Sigmoid colon (tissue), 7 donors: ENCODE measurements at places on chromosomes 3 and 15. TPM values are rescaled to one million over a fixed set of nuclear protein-coding genes. Genes with fewer than 3 reads are reported as not detected.

- no peak overlapping the region for H3K4me3 ChIP-seq
- H3K27me3 ChIP-seq = no peaks in the 10 kb centered on the region
- H3K36me3 ChIP-seq = no peaks in the 10 kb centered on the region
- H3K27ac ChIP-seq = no peak overlapping the region
- DNase-seq = no peak
- H3K4me1 ChIP-seq = no peaks in the 10 kb centered on the region
Measured at GRCh38 chr3:192186498-192186897, 540.8 kb downstream of the FGF12 start.

DNA sequence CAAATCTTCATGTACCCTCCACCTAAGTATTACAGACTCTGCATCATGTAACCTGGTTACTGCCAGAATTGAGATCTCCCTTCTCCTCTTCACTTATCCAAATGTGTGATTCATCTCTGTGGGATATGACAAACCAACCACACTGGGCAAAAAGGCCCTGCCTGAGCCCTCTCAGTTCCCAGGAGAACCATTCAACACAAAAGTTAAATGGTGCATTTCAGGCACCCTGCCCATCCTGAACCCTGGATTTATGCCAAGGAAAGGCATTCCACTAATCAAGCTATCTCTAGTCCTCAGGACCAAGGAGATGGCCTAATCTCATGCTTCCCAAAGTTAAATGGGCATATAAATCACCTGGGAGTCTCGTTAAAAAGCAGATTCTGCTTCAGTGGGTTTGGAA, 108.5 kb downstream of the TNIK start:
- H3K27ac ChIP-seq = no peak overlapping the region
- H3K27me3 ChIP-seq = no peaks in the 10 kb centered on the region
- peaks cover 10% of the 10 kb centered on the region for H3K4me1 ChIP-seq
- no peaks in the 10 kb centered on the region for H3K36me3 ChIP-seq

GRCh38 chr15:64453689-64454037, 6.7 kb upstream of the ZNF609 start:
- no peaks in the 10 kb centered on the region for H3K27me3 ChIP-seq
- H3K36me3 ChIP-seq = peaks cover 2% of the 10 kb centered on the region
- no peak for DNase-seq
- H3K4me1 ChIP-seq = no peaks in the 10 kb centered on the region
- H3K4me3 ChIP-seq = no peak overlapping the region

- H3K36me3 ChIP-seq = no peaks in the 10 kb centered on the region
- no peak overlapping the region for H3K27ac ChIP-seq
- peaks cover 4% of the 10 kb centered on the region for H3K4me1 ChIP-seq
- DNase-seq = no peak
Measured at GRCh38 chr3:134380249-134380648, 6.0 kb upstream of the AMOTL2 start.

Gene RARB
- total RNA-seq = 10.7 TPM

DNA sequence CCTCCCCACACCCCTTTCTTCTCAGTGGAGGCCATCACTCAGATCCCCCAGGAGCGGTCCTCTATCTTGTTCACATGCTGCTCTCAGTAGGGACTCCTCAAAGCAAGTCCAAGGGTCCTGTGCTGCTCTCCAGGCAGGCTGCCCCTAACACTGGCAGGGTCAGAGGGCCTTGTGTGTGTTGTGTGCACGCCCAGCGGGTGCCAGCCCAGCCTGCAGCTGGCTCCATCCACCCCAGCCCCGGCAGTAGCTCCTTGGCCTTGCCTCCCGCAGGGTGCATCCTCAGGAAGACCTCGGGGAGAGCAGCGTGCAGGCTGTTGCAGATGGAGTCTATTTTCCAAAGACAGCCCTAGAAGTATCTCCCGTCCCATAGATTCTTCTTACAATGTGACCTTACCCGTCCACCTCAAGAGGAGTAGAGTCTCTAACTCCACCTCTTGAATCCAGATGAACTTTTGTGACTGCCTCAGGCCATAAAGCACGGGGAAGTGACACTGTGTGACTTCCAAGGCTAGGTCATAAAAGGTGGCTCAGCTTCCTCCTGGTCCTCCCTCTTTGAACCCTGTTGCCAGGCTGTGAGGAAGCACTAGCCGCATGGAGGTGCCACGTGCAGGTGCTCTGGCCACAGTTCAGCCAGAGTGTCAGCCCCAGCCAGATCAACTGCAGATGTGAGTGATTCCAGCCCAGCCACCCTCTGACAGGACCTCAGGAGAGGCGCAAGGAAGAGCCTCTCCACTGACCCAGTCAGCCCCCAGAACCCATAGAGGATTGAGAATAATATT, 531.6 kb downstream of the SHQ1 start:
- H3K4me1 ChIP-seq = peaks cover 6% of the 10 kb centered on the region
- H3K27ac ChIP-seq = no peak overlapping the region
- no peaks in the 10 kb centered on the region for H3K27me3 ChIP-seq
- no peak for DNase-seq
- H3K36me3 ChIP-seq = no peaks in the 10 kb centered on the region

Gene DUOXA2
- not detected for total RNA-seq

Gene DTWD1
- total RNA-seq = 39.2 TPM

Gene DALRD3
- total RNA-seq = 11.8 TPM

DNA sequence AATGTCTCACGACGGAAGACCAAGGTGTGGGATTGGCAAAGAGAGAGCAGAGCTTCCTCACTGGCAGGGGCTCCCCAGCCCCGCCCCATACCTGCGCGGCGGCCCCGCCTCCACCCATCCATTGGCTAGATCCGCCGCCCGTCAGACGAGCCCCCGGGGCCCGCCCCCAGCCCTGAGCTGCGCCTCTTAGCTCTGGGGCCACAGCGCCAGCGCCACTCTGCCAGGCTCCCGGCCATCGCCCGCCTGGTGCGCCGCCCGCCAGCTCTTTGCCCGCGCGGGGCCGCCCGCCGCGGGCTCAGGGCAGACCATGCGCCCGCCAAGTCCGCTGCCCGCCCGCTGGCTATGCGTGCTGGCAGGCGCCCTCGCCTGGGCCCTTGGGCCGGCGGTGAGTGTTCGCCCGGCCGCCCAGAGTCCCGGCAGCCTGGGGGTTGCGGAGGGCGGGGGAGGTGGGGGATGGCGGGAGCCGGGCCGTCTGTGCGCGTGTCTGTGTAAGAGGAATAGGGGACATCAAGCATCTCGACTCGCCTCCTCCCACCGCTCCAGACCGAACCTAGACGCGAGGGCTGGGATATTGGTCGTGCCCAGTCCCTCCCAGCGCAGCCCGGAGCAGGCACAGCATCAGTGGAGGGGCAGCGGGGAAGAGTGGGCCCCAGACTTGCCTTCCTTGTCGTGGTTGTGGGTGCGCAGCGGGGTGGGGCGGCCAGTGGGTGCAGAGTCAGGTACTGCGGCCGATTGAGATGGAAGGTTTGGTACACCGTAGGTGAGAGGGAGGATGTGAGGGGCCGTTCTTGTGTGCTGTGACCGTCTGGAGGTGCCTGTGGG, at the start of gene VIPR1:
TSS of gene VIPR1 (plus strand) at position 215 of the 822 bp plus-strand sequence. CDS start at position 308, 93 bp downstream.
- no peaks in the 10 kb centered on the region for H3K36me3 ChIP-seq
- DNase-seq = peak; percentile 71
- peak within 1 kb of the TSS; percentile 42 for H3K4me3 ChIP-seq
- H3K27ac ChIP-seq = no peak within 1 kb of the TSS
- H3K27me3 ChIP-seq = peaks cover 8% of the 10 kb centered on the region

Gene NME9
- not detected for total RNA-seq

Gene ROPN1
- not detected for total RNA-seq

- H3K27ac ChIP-seq = peak overlapping the region; percentile 87
- H3K4me1 ChIP-seq = peaks cover 40% of the 10 kb centered on the region
- no peaks in the 10 kb centered on the region for H3K36me3 ChIP-seq
- H3K4me3 ChIP-seq = peak overlapping the region; percentile 85
- no peaks in the 10 kb centered on the region for H3K27me3 ChIP-seq
Measured at GRCh38 chr3:126358038-126358815, 1.0 kb upstream of the KLF15 start.

DNA sequence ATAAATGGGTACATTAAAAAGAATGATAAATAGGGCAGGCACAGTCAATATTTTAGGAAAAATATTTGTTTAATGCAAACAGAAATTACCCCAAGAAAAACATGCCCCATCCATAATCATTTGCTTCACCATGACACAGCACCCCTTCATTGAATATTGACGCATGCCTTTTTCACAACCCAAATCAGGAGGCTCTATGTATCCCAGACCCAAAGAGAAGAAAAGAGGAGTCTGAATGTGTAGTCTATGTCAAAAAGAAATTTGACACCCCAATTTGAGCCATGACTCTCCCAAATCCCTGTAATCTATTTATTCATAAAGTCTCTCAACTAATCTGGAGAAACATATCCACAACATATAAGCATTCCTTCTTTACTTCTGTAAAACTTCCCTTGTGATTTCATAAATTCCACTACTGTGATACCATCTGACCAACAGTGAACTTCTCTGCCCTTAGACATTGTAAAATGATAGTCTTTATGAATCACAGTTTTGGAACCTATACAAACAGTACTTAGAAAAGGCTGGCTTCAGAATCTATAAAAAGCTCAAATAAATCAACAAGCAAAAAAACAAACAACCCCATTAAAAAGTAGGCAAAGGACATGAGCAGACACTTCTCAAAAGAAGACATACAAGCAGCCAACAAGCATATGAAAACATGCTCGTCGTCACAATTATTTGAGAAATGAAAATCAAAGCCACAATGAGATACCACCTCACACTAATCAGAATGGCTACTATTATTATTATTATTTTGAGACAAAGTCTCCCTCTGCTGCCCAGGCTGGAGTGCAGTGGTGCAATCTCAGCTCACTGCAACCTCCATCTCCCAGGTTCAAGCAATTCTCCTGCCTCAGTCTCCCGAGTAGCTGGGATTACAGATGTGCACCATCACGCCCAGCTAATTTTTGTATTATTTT, 53.4 kb upstream of the XRN1 start:
- no peaks in the 10 kb centered on the region for H3K4me1 ChIP-seq
- no peak overlapping the region for H3K4me3 ChIP-seq
- no peak for DNase-seq
- H3K27me3 ChIP-seq = no peaks in the 10 kb centered on the region
- no peak overlapping the region for H3K27ac ChIP-seq

Gene ATP6V1A
- 34.6 TPM for total RNA-seq

GRCh38 chr3:100084100-100084806, 30.0 kb downstream of the FILIP1L start:
- H3K4me1 ChIP-seq = peaks cover 29% of the 10 kb centered on the region
- no peak overlapping the region for H3K27ac ChIP-seq
- no peak for DNase-seq
- H3K27me3 ChIP-seq = no peaks in the 10 kb centered on the region
- no peak overlapping the region for H3K4me3 ChIP-seq
- H3K36me3 ChIP-seq = no peaks in the 10 kb centered on the region

Gene CCDC54
- not detected for total RNA-seq

DNA sequence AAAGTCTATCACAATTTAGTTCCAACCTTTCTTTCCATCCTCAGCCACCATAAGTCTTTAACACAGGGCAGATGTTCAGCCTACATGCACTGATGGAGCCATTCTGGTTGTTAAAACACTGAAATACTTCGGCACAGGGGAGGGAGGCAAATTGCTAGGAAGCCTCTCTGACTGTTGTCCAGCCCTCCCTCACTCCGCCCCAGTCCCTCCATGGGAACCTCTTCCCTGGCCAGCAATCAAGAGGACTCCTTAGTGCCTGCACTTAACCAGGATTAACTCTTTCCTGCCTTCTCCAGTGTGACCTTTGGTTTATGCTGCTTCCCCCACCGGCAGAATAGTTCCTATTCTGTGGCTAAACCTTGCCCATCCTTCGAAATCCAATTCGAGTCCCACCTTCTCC, 47.0 kb upstream of the USP3 start:
- no peaks in the 10 kb centered on the region for H3K4me1 ChIP-seq
- no peak overlapping the region for H3K27ac ChIP-seq
- H3K4me3 ChIP-seq = no peak overlapping the region
- H3K27me3 ChIP-seq = no peaks in the 10 kb centered on the region
- DNase-seq = no peak
- no peaks in the 10 kb centered on the region for H3K36me3 ChIP-seq

GRCh38 chr3:133058831-133059230, 20.6 kb downstream of the TMEM108 start:
- DNase-seq = no peak
- H3K4me1 ChIP-seq = no peaks in the 10 kb centered on the region
- H3K27ac ChIP-seq = no peak overlapping the region
- no peaks in the 10 kb centered on the region for H3K36me3 ChIP-seq
- H3K27me3 ChIP-seq = no peaks in the 10 kb centered on the region

GRCh38 chr15:78389322-78389721, 48.7 kb upstream of the IREB2 start:
- no peak overlapping the region for H3K4me3 ChIP-seq
- H3K36me3 ChIP-seq = no peaks in the 10 kb centered on the region
- no peak for DNase-seq
- peaks cover 20% of the 10 kb centered on the region for H3K4me1 ChIP-seq

- no peak overlapping the region for H3K27ac ChIP-seq
- DNase-seq = no peak
- H3K4me1 ChIP-seq = no peaks in the 10 kb centered on the region
- H3K4me3 ChIP-seq = no peak overlapping the region
- H3K36me3 ChIP-seq = no peaks in the 10 kb centered on the region
- H3K27me3 ChIP-seq = no peaks in the 10 kb centered on the region
Measured at GRCh38 chr3:96657710-96658109, 156.7 kb upstream of the EPHA6 start.

GRCh38 chr3:128878556-128879124, 780 bp upstream of the ACAD9 start:
- peak; percentile 67 for DNase-seq
- peaks cover 25% of the 10 kb centered on the region for H3K4me1 ChIP-seq
- H3K36me3 ChIP-seq = no peaks in the 10 kb centered on the region
- H3K4me3 ChIP-seq = peak overlapping the region; percentile 62
- H3K27ac ChIP-seq = peak overlapping the region; percentile 97

Gene TMEM212
- total RNA-seq = not detected

- no peak for DNase-seq
- no peaks in the 10 kb centered on the region for H3K27me3 ChIP-seq
Measured at GRCh38 chr3:14959359-14959943, 12.1 kb downstream of the NR2C2 start.

- peak overlapping the region; percentile 90 for H3K27ac ChIP-seq
- H3K36me3 ChIP-seq = no peaks in the 10 kb centered on the region
- H3K27me3 ChIP-seq = no peaks in the 10 kb centered on the region
- DNase-seq = no peak
- H3K4me1 ChIP-seq = peaks cover 97% of the 10 kb centered on the region
- H3K4me3 ChIP-seq = no peak overlapping the region
Measured at GRCh38 chr3:159860269-159861116, 128.1 kb upstream of the IL12A start.

- H3K27ac ChIP-seq = no peak overlapping the region
- peak; percentile 71 for DNase-seq
- H3K27me3 ChIP-seq = no peaks in the 10 kb centered on the region
Measured at GRCh38 chr3:70550723-70551319, 238.4 kb upstream of the MDFIC2 start.

Gene PPIP5K1
- total RNA-seq = 44.6 TPM

Gene RYR3
- 9.5 TPM for total RNA-seq
